ENCODE measurements at places on chromosomes 5 and 9.
A peak's percentile ranks its signal among the peaks of the same experiment; 100 is the strongest.

- DNase-seq: no peak
Observed at GRCh38 chr9:16321461-16322119, 548.9 kb downstream of the BNC2 start.

DNA sequence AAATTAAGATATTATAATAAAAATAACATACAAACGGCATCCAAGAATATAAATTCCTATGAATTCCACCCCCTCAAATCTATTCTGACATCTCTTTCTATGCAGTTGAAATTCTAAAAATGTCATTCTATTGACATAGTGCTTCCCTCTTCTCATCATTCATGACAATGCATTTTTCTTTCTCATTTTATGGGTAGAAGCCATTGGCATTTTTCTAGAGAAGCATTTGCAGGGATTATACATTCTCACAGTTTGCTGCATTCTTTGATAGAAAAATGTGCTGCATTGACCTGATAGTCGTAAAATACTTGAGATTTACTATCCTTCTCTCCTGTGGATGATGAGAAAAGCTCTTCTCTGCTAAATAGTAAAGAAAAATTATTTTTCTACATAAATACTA is 760.9 kb upstream of the ACO1 start:
- no peak for DNase-seq

- no peak for DNase-seq
Observed at GRCh38 chr5:75600535-75600934, 10.7 kb upstream of the ANKDD1B start.

- no peak for DNase-seq
Observed at GRCh38 chr5:68086857-68087256, 128.7 kb upstream of the PIK3R1 start.

DNA sequence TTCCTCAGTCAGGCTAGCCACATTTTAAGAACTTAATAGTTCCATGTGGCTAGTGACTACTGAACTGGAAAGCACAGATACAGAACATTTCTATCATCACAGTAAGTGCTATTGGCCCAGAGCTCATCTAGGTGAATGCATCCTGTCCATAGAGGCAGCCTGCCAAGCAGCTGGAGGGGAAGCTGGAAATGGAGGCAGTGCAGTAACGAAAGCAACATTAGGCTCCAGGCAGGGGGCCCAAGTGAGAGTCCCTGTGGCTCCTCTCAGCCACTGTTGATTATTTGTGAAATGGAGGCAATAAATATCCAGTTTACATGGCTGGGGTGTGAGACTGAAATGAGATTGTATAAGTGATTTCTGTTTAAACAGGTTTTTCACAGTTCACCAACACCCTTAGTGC is 227.2 kb upstream of the KLF9 start:
- no peak for DNase-seq

GRCh38 chr5:155983954-155984353 is 343.0 kb upstream of the SGCD start:
- DNase-seq: no peak

DNA sequence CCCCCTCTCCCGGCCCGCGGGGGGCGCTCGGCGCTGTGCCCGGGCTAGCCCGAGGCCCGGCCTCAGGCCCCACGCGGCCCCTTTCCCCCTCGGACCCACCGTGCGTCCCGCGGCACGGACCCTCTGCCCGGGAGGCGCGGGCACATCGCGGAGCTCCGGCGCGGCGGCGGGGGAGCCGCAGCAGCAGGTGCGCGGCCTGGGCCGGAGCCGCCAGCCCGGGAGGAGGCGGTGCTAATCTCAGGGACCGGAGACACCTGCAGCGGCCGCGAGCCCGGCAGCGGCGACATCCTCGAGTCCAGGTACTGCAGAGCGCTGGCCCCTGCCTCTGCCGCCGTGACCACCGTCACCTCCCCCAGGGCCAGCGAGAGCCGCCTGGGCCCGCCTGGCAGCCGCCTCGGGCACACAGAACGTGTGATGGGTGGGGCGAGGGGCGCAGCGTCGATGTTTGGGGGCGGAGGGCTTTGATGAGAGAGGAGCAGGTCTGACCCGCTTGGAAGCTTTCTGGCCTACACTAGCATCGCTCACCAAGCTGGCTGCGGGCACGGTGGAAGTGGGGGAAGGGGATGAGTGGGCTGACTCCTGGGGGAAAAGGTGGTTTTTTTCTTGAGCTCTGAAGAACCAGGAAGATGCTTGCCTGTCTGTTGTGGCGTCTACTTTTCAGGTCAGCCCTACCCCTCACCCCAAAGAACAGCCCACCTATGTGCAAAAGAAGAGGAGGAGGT is 524 bp downstream of the CYFIP2 start:
- no peak for DNase-seq

DNA sequence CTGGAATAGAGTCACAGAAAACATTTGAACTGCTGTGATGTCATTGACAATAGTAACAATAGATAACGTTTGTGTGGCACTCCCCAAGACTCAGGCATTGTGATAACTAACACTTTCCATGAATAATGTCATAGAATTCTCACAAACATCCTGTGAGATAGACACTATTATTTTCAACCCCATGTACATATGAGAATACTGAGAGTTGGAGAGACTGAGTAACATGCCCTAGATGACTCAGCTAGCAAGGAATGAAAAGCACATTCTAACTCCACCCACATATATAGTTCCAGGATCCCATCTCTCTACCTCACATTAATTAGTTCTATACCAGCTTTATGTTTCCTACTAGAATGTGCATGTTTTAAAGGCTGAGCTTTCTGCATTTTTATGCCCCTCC is 71.4 kb downstream of the ASTN2 start:
- no peak for DNase-seq

GRCh38 chr5:16345454-16345853 is 120.1 kb downstream of the ZNF622 start:
- DNase-seq: no peak

- DNase-seq: no peak
Observed at GRCh38 chr5:137461391-137462264, 37.5 kb downstream of the SPOCK1 start.

- DNase-seq: no peak
Observed at GRCh38 chr5:55278778-55279177, 28.7 kb downstream of the DHX29 start.

DNA sequence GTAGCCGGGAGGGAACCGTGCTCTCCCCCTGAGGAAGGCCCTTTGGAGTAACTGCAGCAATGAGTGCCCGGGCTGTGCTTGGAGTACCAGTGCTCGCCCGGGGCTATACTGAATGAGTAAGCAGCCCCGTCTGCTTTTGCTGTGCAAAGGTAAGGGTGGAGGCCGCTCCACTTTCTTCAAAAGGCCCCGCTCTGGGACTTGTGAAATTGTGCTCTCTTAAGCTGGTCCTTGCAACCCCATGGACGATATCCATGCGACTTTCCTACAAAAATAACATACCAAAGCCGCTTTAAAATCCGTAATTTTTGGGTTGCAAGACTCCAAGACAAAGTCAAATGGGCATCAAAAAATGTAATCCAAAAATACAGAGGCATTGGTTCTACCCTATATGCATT is 578 bp upstream of the TNFAIP8 start:
- DNase-seq: no peak

DNA sequence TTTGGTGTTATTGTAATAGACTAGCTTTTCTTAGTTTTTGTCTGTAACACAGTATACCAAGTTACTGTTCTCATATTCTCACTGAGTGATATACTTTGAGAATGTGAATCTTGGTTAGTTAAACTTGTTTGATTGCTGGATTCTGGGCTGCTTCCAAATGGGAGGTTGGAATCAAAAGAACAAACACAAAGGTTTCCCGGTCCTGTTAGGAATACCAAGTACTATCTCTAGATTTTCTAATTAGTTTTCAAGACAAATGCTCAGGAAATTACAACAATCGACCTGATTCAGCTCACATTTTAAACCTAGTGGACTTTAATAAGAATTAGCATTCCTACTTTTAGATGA is 244.3 kb downstream of the CSNK1G3 start:
- no peak for DNase-seq

GRCh38 chr5:8005416-8005815 is 136.5 kb downstream of the MTRR start:
- DNase-seq: no peak

DNA sequence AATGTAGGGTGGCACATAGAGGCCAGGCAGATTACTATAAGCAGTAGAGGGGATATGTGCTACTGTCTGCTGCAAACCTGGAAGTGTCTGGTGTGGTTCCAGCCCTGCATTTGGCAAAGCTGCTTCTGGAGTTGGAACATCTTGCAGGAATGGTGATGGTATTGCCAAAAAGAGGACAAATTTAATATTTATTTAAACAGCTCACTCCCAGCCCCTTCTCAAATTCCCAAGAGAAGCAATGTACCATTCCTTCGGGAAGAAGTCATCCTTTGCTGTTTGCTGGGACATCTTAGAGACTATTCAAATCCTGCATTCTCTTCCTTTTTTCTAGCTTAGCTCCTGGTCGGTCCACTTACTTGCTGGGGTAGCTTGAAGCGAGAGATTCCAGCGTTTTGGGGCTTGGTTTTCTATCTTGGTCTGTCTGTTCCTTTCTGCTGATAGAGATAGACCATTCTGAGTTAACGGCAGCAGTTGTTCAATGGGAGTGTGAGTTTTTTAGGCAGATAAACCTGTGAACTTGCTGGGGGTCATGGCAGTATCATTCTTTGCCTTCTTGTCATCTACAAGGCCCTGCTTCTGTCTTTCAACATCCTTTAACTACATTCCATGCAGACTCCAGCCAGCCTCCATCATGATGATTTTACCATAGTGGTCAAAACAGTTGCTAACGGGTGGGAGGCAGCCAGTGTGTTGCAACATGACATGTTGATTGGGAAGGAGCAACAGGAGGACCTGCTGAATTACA is 69.9 kb downstream of the RCL1 start:
- DNase-seq: no peak

DNA sequence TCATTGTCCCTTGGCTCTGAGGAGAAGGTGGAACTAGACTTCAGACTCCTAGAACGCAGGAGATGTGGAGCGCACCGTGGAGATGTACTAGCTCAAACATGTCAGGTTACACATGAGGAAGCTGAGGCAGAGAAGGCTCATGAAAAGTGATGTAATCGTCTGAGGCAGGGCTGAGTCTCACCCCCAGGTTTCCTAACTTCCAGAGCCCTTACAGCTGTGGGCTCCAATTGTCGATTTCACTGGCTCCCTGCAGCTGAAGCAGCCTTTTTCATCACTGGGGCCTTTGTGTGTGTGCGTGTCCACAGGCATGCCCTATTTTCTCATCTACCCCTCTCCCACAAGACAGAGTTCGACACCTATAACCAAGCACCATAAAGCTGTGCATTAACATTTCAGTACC is 370.6 kb downstream of the NTRK2 start:
- DNase-seq: no peak

- peak; percentile 84 for DNase-seq
Observed at GRCh38 chr9:16310278-16311110, 560.0 kb downstream of the BNC2 start.

DNA sequence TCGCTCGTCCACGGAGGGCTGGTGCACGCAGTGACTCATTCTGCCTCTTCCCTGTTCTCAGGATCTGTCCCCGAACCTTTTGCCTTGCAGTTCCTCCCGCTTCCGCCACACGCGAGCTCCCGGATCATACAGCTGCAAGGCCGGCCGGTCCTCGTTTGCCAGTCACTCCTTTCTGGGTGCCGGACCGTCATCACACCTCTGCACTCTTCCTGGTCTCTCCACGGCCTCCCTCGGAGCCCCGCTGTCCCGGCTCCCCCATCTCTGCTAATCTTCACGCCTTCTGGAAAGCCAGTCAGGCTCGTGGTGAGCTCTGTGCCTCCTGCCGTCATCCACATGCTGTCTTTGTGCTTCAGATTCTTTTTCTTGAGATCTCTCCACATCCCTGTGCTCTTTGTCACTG is 91.8 kb downstream of the STX17 start:
- no peak for DNase-seq

DNA sequence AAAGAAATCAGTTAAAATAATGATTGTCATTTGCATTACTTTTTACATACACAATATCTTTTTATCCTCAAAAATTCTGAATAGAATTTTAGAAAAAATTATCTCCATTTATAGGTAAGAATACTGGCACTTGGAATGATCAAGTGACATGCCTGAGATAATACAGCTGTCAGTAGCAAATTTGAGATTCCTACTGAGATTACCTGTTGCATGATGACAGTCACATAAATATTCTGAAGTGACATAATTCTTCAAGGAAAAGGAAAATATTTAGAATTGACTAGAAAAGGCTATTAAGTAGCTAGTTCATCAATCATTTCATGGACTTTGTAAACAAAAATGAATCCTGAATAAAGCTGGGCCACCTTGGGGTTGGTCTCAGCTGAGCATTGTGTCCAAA is 15.2 kb upstream of the ENC1 start:
- no peak for DNase-seq

- no peak for DNase-seq
Observed at GRCh38 chr5:36658038-36658756, 51.8 kb downstream of the SLC1A3 start.

DNA sequence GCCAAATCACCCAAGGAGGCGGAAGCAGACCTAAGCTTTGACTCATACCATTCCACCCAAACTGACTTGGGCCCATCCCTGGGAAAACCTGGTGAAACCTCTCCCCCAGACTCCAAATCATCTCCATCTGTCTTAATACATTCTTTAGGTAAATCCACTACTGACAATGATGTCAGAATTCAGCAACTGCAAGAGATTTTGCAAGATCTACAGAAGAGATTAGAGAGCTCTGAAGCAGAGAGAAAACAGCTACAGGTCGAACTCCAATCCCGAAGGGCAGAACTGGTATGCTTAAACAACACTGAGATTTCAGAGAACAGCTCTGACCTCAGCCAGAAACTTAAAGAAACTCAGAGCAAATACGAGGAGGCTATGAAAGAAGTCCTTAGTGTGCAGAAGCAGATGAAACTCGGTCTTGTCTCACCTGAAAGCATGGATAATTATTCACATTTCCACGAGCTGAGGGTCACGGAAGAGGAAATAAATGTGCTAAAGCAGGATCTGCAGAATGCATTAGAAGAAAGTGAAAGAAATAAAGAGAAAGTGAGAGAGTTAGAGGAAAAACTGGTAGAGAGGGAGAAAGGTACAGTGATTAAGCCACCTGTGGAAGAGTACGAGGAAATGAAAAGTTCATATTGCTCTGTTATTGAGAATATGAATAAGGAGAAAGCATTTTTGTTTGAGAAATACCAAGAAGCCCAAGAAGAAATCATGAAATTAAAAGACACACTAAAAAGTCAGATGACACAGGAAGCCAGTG is 15.8 kb upstream of the TTC23L start:
- no peak for DNase-seq

DNA sequence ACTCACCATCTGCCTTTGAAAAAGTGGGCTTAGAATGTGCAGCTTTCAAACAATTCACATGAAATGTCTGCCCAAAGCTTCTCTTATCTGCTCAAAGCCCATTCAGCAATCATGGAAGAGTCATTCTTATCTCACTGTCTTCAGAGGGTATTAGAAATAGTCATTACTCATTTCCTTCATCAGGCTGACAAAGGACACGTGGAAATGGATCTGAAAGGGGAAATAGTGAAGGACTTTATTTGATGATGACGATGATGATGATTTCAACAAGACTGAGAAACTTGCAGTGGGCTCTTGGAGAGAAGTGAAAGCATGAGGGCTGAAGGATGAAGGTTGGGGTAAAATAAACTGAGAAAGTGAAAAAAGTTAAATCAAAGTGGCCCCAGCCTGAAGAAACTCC is 194.3 kb downstream of the SMARCA2 start:
- no peak for DNase-seq

Data from vagina (tissue), 2 donors.